Vagina (tissue), 2 donors: ENCODE measurements at places on chromosomes 3 and 15. TPM values are rescaled to one million over a fixed set of nuclear protein-coding genes. Genes with fewer than 3 reads are reported as not detected.

The TRH gene
- 1.2 TPM for total RNA-seq

- no peaks in the 10 kb centered on the region for H3K27me3 ChIP-seq
- H3K4me1 ChIP-seq: peaks cover 41% of the 10 kb centered on the region
- H3K27ac ChIP-seq: peak overlapping the region; percentile 100
- DNase-seq: no peak
- no peaks in the 10 kb centered on the region for H3K36me3 ChIP-seq
Observed at GRCh38 chr3:113697500-113698090, 1.2 kb upstream of the USF3 start.

- no peaks in the 10 kb centered on the region for H3K27me3 ChIP-seq
- peaks cover 6% of the 10 kb centered on the region for H3K4me1 ChIP-seq
- no peaks in the 10 kb centered on the region for H3K36me3 ChIP-seq
Observed at GRCh38 chr3:53726643-53727042, 119.6 kb downstream of the CHDH start.

DNA sequence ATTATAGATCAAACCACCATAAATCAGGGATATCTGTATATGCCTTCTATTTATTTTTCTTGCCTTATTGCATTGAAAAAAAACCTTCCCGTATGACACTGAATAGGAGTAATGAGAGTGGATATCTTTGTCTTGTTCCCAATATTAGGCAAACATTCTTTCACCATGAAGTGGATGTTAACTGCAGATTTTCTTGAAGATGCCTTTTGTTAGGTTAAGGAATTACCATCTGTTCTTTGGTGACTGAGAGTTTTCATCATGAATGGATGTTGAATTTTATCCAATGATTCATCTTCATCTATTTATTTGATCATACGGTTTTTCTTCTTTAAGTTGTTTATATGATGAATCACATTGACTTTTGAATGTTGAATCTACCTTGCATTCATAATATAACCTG, 47.1 kb upstream of the MECOM start:
- H3K4me3 ChIP-seq: no peak overlapping the region
- no peaks in the 10 kb centered on the region for H3K27me3 ChIP-seq
- no peak for DNase-seq
- no peaks in the 10 kb centered on the region for H3K36me3 ChIP-seq
- no peak overlapping the region for H3K27ac ChIP-seq
- H3K4me1 ChIP-seq: no peaks in the 10 kb centered on the region

The TMEM212 gene
- total RNA-seq: not detected

The FBLN2 gene
- 94.3 TPM for total RNA-seq

DNA sequence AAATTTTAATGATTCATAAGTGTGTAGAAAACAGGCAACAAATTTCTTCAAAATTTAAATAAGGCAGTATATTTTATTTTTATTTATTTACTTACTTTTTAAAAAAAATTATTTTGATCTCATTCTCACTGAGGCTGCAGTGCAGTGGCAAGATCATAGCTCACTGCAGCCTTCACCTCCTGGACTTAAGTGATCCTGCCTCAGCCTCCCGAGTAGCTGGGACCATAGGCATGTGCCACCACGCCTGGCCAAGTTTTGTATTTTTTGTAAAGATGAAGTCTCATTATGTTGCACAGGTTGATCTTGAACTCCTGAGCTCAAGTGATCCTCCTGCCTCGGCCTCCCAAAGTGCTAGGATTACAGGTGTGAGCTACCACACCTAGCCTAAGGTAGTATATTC, 61.2 kb upstream of the XRN1 start:
- no peaks in the 10 kb centered on the region for H3K27me3 ChIP-seq
- no peak overlapping the region for H3K4me3 ChIP-seq
- H3K4me1 ChIP-seq: no peaks in the 10 kb centered on the region
- H3K27ac ChIP-seq: no peak overlapping the region

DNA sequence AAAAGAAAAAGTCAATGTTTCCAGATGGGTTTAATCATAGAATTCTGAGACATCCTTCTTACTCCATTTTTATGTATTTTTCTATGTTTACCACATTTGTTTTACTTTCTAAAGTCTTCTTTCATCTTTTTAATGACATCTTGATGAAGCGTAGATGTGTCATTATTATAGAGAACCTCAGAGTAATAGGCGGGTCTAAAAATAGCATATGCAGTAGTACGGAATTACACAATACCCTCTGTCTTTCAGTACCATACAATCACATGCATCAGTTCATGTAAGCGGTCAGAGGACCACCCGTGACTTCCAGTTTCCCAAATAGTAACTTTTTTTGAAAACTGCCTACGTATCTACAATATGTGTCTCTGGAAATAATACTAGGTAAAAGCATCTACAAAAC, 224.0 kb downstream of the PLOD2 start:
- no peaks in the 10 kb centered on the region for H3K4me1 ChIP-seq
- no peak for DNase-seq
- no peaks in the 10 kb centered on the region for H3K36me3 ChIP-seq
- H3K27ac ChIP-seq: no peak overlapping the region
- H3K27me3 ChIP-seq: no peaks in the 10 kb centered on the region
- no peak overlapping the region for H3K4me3 ChIP-seq

The C3orf22 gene
- total RNA-seq: not detected

- no peaks in the 10 kb centered on the region for H3K27me3 ChIP-seq
- peak overlapping the region; percentile 75 for H3K27ac ChIP-seq
- no peak for DNase-seq
- peaks cover 38% of the 10 kb centered on the region for H3K4me1 ChIP-seq
Observed at GRCh38 chr3:13507570-13508339, 27.6 kb downstream of the HDAC11 start.
